ENCODE measurements at places on chromosomes 1 and 21. TPM values are rescaled to one million over a fixed set of nuclear protein-coding genes. Genes with fewer than 3 reads are reported as not detected.

The TPTE gene
- not detected for total RNA-seq

The ANKRD65 gene
- 22.9 TPM for total RNA-seq

The FAM76A gene
- total RNA-seq: 16.7 TPM

The SPRR2D gene
- not detected for total RNA-seq

The ADAM30 gene
- not detected for total RNA-seq

The TSTD1 gene
- 29.1 TPM for total RNA-seq

The TFF1 gene
- not detected for total RNA-seq

The GUCA2A gene
- not detected for total RNA-seq

The SLAMF1 gene
- total RNA-seq: 1.3 TPM

The S100A8 gene
- 14.2 TPM for total RNA-seq

The SLC44A5 gene
- 0.21 TPM for total RNA-seq

The FAM72D gene
- total RNA-seq: not detected

The MAGI3 gene
- total RNA-seq: 23.3 TPM

The DNALI1 gene
- total RNA-seq: 9.2 TPM

The SLAMF6 gene
- total RNA-seq: 1.5 TPM

The VHLL gene
- not detected for total RNA-seq

The C1orf53 gene
- total RNA-seq: not detected

The CYP4A22 gene
- total RNA-seq: 0.84 TPM

The BEST4 gene
- total RNA-seq: 0.21 TPM

Measured in tibial nerve (tissue), 4 donors.